Stimulated activated CD8-positive, alpha-beta memory T cell treated with anti-CD3 and anti-CD28 coated beads, Interleukin-7, amount 100 ng/mL, for 24 hours (primary cell): ENCODE measurements at places on chromosomes 11 and 22.

DNA sequence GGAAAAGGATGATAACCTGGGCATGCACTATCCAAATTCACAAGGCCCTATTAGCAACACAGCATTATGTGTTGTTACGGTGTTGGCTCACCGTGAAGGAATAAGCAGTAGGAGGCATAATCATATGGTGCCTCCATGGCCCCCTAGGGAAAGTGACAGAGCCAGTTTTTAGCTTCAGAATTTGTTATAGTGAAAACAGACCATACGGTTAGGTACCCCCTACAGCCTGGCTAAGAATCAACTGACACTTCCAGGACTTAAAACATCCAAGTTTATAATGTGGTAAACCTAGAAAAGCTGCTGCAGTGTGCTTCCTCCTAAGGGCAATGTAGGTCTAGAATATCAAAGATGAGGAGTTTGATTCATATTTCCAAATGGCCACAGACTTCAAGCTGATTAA, 30.4 kb downstream of the KIF18A start:
- no peak for DNase-seq

DNA sequence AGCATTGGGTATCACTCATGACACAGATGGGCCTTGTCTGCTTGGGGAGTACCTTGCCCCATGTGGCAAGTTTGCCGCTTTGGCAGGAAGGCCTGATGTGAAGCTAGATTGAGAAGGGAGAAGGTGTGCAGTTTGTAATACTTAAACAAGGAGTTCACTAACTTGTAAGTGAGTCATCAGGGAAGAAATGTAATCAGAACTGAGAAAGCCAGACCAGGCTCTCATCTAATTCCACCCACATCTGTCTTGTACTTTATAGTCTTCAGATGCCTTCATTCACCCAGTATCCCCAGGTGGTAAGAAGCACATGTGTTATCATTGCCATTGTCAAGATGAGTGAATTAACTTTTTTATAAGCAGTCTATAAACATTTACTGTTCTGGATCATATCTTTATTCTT, 116.0 kb upstream of the DDI1 start:
- no peak for DNase-seq

DNA sequence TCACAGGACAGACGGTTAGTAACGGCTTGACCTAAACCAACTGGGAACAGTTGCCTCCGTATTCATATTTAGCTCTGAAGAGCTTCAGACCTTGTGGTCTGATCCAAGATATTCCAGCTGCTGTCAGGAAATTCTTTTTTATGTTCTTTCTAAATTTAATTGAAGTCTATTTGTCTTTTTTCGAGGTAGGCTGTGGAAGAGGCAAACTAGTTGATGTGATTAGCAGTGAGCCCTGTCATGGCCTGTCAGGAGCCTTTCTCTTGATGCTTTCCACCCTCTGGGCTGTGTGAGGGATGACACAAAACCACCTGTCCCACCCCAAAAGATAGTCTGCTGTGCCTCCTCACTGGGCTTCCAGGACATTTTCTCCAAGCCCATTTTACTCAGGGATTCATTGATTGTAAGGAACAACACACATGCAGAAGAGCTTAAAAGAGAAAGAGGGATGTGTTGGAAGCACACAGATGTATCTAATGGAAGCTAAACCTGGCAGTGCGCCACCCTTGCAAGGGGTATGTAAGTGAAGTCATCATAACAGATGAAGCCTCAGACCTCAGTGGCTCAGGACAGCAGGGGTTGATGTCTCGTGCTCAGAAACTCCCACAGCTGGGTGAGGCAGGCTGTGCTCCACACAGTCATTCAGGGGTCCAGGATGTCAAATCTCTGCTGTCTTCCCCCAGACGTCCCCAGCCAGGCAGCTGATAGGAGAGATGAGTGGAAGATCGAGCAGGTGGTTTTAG, 170.0 kb downstream of the NCAM1 start:
- DNase-seq, result no peak

DNA sequence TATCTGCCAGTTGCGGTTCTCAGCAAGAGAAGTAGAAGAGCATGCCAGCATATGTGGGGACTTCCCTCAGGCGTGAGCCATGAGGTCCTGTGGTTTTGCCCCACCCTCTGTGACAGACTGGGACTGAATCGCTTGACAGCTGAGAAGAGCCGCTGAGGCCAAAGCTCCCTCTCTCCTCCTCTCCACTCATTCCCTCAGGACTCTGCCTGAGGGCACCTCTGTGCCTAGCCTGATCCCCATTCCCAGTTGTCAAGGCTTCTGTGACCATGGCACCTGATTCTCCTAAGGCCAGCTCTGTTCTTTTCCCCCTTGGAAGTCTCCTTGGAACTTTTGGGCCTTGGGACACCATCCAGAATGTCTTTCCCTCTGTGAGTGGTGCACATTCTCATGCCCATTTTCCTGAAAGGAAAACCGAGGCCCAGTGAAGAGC, 27.0 kb downstream of the ART5 start:
- DNase-seq, result peak; percentile 11

GRCh38 chr11:63554877-63555223, 8.3 kb downstream of the PLAAT2 start:
- DNase-seq, result no peak

- no peak for DNase-seq
These were observed 12.9 kb downstream of the CAPN5 start for GRCh38 chr11:77079666-77080065.

DNA sequence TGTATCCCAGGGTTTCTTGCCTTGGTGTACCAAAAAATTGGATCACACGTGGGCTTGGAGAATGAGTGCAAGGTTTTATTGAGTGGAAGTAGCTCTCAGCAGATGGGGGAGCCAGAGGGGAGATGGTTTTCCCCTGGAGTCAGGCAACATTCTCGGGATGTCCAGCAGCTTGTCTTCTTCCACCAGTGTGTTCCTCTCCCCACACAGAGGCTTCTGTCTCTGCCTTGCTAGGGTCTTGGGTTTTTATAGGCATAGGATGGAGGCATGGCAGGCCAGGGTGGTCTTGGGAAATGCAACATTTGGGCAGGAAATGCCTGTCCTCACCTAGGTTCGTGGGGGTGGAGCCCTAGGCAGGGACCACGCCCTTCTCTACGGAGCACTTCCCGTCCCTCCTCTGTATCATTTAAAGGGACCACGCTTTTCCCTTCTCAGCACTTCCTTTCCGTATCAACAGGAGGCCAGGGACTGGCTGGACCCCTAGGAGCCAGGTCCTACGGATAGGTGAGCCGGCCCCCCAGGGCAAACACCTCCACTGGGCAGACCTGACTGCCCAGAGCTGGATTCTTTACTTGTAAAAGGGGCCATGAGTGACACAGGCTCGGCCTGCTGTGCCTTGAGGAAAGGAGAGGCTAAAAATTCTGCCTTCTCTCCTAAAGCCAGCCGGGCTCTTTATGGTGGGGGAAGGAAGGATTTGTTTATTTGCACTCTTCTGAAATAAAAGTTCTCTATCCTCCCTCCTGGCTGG, 55.3 kb upstream of the CCDC188 start:
- DNase-seq, result peak; percentile 48

- DNase-seq, result no peak
These were observed 118.3 kb downstream of the CD44 start for GRCh38 chr11:35257281-35257680.

- DNase-seq, result no peak
These were observed 59.8 kb downstream of the KDM2A start for GRCh38 chr11:67178878-67179277.

DNA sequence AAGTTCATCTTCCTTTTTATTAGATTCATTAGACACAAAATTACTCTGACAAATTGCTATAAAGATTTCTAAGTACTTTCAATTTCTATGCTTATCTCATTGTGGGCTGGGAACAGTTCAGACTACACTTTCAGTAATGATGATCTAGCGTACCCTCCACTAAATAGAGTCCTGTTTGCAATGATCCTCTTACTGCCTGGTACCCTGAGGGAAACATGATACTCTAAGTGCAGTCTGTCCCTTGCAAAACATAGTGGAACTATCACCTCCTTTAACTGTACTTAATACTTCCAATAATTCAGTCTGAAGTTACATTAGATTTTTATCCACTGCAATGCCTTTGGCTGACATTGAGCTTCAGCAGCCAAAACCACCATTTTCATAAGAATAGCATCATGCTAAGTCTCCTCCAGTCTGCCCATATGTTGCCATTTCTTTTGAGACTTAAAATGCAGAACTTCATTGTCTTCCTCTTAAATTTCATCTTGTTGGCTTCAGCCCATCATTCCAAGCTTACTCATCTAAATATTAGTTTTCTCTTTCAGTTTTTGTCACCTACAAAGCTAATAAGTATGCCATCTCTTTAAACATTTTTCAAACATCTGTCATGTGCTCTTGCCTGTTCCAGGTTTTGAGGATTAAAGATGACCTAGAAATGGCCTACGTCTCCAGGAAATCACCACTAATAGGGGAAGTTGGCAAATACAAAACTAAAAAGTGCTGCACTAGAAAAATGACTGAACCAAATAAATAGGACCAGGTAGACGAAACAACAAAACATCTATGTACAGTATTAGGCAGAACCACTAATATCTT, 55.5 kb downstream of the PAK1 start:
- DNase-seq, result no peak

GRCh38 chr11:70420008-70420464, 21.7 kb downstream of the CTTN start:
- DNase-seq, result no peak

DNA sequence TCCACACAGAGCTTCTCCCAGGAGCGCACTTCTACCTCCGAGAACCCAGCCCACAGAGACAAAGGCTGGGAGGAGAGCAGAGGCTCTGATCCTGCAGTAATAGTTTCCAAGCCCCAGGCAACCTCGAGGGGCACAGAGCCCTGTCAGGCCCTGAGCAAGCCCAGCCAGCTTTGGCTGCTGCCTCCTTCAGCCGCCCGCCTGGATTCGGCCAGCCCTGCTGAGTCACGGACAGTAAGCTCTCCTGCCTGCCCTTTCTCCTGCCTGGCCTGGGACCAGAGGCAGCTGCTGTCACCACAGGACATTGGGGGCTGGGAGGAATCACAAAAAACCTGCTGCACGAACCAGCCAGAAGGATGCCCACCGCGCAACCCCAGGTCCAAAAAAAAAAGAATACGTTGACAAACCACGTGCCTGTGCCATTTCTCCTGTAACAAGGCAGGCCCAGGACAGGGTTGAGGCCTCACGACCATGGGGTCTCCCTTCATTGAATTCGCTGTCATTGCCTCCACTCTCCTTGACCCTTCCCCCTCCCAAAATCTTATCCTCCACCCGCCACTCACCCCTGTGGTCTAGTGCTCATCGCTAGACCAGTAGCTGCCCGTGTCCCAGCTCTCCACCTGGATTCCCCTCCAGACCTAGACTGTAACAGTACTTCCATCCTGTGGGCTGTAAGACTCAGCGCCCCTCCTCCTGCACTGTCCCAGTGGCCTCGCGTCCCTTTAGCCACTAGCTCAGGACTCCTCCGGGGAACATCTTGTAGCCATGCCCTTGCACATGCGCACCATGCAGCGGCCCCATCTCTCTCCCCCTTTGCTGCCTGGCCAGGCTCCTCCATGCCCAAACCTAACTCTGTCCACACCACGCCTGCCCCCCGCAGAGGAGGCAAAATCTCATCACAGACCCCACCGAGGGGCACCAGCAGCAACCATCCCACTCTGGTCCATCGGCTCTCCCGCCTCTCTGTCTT, 7.4 kb upstream of the SLC22A12 start:
- no peak for DNase-seq

GRCh38 chr22:47059076-47059475, 296.6 kb downstream of the TBC1D22A start:
- DNase-seq, result no peak

DNA sequence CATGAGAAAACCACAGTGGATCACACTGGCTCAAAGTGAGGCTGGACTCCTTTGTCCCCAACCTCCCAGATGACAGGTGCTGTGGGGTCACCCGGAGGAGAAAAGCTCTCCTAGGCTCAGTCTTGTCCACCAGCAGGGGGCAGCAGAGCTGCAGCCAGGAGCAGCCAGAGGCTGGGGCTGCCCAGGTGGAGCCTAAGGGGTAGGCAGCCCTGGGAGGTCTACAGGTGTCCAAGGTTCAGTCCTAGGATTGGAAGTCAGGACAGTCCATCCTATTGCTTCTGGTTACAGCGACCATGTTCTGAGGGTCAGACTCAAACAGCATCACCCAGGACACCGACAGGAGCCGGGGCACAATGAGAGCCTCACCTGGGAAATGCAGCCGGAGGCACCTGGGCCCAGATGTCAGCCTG, 77.6 kb upstream of the IGLL5 start:
- peak; percentile 29 for DNase-seq

DNA sequence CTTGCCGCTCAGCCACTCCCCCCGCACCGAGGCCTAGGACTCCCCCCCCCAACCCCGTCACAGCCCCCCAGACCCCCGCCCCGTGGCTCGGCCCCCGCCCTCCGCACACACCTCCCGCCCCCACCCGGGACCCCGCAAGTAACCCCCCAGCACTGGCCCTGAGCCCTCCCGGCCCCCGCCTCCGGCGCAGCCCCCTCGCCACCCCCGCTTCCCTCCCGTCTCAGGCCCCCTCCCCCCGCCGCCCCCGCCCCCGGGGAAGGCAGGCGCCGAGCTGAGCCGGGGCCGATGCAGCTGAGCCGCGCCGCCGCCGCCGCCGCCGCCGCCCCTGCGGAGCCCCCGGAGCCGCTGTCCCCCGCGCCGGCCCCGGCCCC, 1.5 kb downstream of the SHANK3 start:
- DNase-seq, result no peak

- DNase-seq, result no peak
These were observed 77.8 kb upstream of the TRPC6 start for GRCh38 chr11:101661559-101661958.

GRCh38 chr11:130403271-130403804, 25.1 kb downstream of the ADAMTS8 start:
- no peak for DNase-seq

DNA sequence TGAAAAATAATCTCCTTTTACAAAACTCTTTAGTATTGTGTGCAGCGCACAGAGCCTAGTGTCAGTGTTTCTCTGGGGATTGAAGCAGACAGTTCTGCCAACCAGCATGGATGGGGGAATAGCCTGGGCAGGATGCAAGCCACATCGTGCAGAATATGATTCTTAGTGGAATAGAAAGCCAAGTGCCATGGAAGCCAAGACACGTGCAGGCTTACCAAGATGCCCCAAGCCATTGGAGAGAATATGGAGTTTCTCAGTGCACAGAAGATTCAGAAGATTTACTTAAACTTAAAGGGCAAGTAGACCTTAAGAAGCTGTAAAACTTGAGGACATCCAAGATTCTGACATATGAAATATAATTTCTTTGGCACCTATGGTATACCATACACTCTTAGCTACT, 917.6 kb downstream of the NTM start:
- no peak for DNase-seq

GRCh38 chr11:76506833-76507232, 62.0 kb downstream of the EMSY start:
- DNase-seq, result no peak

- no peak for DNase-seq
These were observed 13.2 kb upstream of the NPAS4 start for GRCh38 chr11:66407651-66408050.
